ENCODE measurements at places on chromosomes 1 and 21.

- no peak for DNase-seq
These were observed 109.3 kb downstream of the DMRTB1 start for GRCh38 chr1:53568540-53568939.

DNA sequence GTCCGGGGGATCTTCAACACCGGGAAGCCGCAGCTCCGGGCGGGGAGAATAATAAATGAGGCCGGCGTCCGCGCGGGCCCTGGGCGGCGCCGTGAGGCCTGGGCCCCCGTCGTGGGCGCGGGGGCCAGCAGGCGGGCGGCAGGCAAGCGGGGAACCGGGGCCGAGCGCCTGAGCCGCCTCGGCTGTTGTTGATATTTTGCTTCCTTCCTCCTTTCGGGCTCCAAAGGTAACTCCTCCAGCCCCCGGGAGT lies at the start of gene MEF2D:
TSS of gene MEF2D (minus strand) at position 233 of the 250 bp plus-strand sequence. CDS start 17,483 bp downstream, outside the sequence.
- no peak for DNase-seq

GRCh38 chr1:74522148-74522547 lies 9.7 kb upstream of the LRRC53 start:
- no peak for DNase-seq

- DNase-seq: no peak
These were observed 12.7 kb downstream of the SPATC1L start for GRCh38 chr21:46171585-46171984.

DNA sequence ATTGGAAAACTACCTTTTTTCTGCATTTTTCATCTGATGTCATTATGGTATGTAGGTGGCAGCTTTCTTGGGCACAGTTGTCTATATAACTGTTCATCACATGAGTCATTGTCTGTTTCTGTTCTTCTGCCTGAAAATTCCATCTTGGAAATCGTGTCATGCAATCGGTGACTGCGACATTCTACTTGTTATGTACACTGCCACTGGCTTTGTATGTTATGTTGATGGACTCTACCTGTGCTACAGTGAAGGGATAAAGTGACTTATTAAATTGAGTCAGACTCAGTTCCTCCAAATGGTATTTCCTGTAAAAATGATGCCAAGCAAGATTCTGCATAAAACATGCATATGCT lies 8.6 kb downstream of the SMAP2 start:
- peak; percentile 17 for DNase-seq

DNA sequence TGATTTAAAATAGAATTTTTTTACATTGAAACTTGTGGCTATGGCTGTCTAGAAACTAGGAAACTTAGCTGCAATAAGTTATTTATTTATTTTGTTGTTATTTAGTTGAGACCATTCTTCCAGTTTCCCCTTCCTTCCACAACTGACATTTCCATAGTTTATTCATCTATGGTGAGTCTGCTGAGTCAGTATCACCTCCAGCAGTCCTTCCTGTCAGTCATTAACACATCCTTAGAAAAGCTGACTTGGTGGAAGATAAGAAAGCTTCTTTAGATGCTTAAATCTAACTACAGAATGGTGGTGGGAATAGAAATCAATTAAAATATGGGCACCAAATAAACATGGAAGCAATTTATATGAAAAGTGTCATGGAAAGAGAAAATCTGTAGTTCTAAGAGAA lies 714.0 kb downstream of the RWDD3 start:
- DNase-seq: no peak

DNA sequence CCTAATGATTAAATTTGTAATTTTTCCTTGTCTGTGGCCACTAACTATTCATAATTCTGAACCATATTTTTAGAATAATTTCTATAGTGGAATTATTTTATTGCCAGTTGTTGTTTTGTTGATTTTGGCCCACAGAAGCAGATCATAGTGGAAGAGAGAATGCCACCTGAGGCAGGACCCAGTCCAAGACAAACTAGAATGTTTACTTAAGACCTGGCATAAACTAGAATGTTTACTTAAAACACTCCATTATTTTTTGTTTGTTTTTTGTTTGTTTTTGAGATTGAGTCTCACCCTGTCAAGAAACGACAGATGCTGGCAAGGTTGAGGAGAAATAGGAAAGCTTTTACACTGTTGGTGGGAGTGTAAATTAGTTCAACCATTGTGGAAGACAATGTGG lies 310.2 kb downstream of the MRPL39 start:
- DNase-seq: no peak

- DNase-seq: no peak
These were observed 69.6 kb upstream of the TIAM1 start for GRCh38 chr21:31413698-31414097.

- no peak for DNase-seq
These were observed 19.2 kb downstream of the NFYC start for GRCh38 chr1:40710581-40711315.

DNA sequence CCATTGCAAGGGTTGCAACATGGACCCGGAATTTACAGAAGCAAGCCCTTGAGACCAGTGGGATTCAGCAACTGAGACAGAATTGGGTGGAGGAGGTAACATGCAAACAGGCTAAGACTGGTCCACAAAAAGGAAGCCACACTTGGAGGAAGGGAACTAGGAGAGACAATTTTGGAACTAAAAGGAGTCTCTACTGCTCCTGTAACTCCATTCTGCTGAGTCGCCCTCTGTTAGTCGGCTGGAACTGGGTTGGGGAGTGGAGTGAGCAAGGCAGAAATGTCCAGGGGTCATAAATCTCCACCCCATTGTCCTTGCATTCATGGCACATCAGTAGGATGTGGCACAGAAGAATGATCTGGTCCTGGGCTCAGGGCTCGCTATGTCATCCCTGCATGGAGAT lies 5.1 kb downstream of the LAMB3 start:
- DNase-seq: no peak

- DNase-seq: no peak
These were observed 69.8 kb downstream of the SPSB1 start for GRCh38 chr1:9362488-9362887.

DNA sequence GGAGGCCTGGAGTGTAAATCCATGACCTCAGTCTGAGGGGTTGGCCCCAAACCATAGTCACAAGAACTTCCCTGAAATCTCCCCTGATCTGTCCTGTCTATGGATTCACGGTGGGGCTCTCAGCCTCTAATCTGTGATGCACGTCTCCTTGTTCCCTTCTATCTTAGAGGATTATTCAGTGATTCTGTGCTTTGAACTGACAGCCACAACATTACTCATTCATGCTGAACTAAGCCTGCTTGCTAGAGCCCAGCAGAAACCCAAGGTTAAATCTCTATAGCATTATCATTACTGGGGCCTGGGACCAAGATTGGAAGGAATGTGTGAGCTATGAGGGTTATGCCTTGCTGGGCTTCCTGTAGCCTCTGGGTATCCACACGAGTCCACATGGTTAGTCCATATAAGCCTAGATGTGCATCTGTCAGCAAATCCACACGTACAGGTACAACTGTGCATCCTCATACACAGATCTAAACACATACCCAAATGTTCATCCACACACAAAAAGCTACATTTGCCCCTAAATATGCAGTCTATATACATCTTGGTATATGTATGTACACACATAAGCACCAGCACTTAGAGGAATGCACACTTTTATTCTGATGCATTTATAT lies 22.4 kb upstream of the MAGOH start:
- DNase-seq: no peak

- DNase-seq: peak; percentile 51
These were observed 455 bp downstream of the BSDC1 start for GRCh38 chr1:32393832-32394140.

DNA sequence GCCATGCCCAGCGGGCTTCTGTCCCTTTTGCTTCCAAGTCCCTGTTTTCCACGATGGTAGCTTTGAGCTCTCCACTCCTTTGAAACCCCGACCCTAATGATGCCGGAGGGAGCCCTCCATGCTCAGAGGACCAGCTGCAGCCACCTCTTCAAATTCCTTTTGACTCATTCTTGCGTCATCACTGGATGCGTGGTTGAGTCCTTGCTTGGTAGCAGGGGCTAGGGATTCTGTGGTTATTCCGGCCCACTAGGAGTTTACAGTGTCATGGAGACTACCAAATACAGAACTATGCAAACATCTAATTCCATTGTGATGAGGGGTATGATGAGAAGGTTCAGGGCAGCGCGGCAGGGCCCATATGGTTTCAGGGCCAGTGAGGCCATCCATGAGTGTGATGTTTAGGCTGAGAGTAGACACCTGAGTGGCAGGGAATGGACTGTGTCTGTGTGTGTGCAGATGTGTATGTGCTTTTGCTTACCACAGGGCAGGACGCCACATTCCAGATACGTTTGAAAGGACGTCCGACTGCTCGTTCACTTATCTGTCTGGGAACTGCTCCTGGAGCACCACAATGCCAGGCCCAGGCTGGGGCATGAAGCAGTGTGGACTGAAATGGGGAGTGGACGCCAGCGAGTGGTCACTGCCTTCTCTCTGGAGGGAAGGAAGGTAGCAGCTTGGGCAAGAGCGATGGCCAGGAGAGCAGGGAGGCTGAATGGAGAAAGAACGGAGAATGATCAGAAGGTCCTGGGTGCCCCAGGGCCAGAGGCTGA lies 30.4 kb upstream of the ZBTB21 start:
- no peak for DNase-seq

GRCh38 chr1:2399890-2400575 lies 8.4 kb downstream of the RER1 start:
- no peak for DNase-seq

- DNase-seq: no peak
These were observed 3.2 kb downstream of the DAP3 start for GRCh38 chr1:155691992-155692528.

GRCh38 chr1:20836230-20836629 lies 49.1 kb upstream of the HP1BP3 start:
- no peak for DNase-seq

DNA sequence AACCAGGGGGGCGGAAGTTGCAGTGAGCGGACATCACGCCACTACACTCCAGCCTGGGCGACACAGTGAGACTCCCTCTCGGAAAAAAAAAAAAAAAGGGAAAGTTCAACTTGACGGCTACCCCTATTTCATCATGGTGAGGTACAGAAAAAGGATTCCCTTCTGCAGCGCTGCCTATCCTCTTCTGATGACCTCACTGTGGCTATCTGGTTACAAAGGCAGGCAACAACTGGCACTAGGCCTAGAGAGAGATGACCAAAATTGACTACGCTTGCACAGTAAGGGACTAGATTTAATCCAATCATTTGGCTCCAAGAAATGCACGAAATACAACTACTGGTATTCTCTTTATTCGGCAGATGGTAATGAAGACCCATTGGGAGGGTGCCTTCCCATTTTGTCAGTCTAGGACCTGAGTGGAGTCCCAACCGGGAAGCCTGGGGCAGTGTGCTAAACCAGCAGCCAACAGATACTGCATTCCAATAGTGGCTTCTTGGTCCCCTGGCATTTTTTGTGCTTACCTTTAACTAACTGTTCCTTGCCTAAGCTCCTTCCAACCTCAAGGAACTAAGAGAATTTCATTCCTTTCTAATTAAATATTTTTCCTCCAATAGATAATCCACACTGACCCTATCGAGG lies 36.6 kb downstream of the ITPKB start:
- no peak for DNase-seq

DNA sequence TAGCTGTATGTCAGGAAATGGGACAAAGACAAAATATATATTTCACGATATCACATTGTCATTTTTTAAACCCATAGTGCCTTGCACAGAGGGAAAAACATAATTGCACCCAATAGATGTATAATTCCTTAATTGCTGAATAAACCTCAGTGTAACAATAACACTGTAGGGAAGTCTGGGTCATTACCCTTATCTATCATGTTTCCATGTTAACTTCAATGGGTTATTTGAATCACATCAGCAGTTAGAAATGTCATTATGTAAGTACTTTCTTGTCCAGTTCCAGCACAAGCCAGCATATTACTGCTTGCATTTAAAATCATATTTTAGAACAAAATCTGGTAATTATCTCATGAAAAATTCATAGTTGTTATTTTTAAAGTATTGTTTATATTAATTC lies 222.7 kb downstream of the HMCN1 start:
- DNase-seq: no peak

DNA sequence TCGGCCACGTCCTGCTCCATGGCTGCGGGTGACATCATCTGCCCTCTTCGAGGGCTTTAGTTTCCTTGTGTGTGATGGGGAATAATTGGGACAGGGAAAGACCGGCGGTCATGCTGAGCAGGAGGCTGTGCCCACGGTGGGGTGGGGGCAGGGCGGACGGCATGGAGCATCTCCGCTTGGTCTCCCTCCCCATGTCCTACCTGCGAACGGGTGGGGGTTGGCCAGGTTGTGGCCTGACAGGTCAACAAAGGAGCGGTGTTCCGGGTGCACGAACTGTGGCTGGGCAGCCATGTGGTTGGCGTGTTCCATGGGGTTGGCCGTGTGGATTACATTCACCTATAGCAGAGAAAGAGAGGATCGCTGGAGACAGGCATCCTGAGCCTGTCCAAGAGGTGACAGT lies 80.0 kb downstream of the PIK3CD start:
- DNase-seq: no peak

DNA sequence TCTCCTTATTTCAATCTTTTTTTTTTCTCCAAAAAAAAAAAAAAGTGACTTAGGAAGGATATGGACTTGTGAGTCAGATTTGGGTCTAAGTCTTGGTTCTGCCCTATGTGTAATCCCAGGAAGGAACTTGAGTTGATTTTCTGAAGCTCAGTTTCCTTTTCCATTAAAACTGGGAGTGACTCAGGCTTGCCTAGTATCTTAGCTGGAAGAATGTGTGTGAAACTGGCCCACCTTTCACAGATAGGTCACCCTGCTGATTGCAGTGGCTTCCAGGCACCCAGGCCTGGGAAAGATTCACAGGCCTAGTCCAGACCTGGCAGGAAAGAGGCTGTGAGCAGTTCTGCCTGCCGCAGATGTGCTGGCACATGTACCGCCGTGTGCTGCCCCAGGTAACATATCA lies 218.3 kb upstream of the HOOK1 start:
- DNase-seq: no peak

GRCh38 chr1:76109901-76110560 lies 35.5 kb downstream of the ST6GALNAC3 start:
- no peak for DNase-seq

DNA sequence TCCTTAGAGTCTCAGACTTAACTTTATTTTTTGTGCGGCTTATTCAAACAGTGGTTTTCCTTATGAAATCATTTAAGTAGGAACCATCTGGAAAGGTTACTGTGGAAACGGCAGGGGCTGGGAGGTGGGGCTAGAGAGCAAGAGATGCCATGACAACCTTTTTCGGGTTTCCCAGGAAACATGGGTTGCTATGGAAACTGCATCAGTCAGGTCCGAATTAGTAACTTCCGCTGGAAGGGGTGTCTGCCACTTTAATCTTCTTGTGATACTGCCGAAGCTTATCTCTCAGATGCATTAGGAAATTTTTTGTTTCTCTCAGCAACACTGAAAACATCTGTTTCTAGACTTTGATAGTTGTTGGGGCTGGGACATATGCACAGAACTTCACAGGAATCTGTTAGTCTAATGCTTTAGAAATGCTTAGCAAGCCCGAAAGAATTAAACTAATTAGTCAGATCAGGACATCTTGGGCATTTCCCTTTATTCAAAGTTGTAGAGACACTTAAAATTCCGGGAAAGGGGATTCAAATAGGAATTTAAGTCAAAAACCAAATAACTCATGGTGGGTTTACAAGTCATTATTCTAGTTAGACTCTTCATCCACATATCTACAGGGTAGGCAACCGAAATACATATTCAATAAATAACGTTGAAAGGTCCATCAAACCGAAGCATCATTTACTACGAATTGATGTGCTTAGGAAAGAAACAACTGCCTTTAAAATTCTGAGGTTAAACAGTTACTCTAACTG lies 2.6 kb downstream of the KCNA3 start:
- no peak for DNase-seq
